ENCODE measurements at places on chromosomes 16 and 17. TPM values are rescaled to one million over a fixed set of nuclear protein-coding genes. Genes with fewer than 3 reads are reported as not detected.

- H3K27ac ChIP-seq, result no peak overlapping the region
- no peak for DNase-seq
- H3K4me3 ChIP-seq, result no peak overlapping the region
- no peaks in the 10 kb centered on the region for H3K27me3 ChIP-seq
Observed at GRCh38 chr17:6348891-6349290, 86.0 kb downstream of the AIPL1 start.

DNA sequence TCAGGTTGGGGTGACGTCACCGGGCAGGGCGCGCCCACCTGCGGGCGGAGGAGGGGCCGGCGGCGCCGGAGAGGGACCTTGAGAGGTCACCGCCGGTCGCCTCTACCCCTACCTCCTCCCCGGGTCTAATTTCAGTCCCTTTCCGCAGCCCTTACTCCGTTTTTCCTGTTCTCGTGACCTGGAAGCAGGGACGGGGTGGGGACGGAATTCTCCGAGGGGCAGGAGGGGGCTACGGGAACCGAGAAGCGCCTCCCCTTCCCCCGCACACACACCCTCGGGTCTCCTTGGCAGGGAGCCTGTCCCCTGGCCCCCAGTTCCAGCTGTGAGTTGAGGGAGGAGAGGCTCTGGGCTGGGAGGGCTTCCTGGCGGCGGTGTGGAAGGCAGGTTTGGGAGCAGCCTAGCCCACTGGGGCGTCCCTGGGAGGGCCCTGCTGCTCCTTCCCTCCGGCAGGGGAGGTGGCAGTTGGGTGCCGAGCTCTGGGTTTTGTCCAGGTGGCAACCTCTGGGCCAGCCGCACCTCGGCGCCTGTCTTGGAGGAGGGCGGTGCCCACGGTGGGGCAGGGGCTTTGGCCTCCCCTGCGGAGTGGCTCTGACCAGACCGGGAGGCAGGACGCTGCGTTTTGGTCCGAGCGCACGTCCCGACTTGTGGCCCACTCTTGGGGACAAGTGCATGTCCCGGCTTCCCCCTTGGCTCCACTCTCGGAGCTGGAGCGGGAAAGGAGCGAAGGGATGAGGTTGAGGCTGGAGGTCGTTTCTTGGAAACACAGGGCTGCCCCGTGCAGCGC, 773 bp downstream of the SYNGR3 start:
- peaks cover 10% of the 10 kb centered on the region for H3K36me3 ChIP-seq
- peaks cover 18% of the 10 kb centered on the region for H3K4me1 ChIP-seq
- peak overlapping the region; percentile 39 for H3K4me3 ChIP-seq
- no peak for DNase-seq

DNA sequence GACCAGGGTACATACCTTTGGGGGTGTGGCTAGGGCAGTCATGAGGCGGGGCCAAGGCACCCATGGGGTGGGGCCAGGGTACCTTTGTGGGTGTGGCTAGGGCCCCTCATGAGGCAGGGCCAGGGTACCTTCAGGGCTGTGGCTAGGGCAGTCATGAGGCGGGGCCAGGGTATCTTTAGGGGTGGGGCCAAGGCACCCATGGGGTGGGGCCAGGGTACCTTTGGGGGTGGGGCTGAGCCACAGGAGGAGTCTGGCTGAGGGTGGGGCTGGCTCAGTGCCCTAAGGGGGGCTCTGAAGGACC, 3.5 kb downstream of the GNG13 start:
- H3K4me3 ChIP-seq, result no peak overlapping the region
- peaks cover 35% of the 10 kb centered on the region for H3K27me3 ChIP-seq
- H3K4me1 ChIP-seq, result no peaks in the 10 kb centered on the region
- DNase-seq, result no peak
- no peak overlapping the region for H3K27ac ChIP-seq
- H3K36me3 ChIP-seq, result no peaks in the 10 kb centered on the region

GRCh38 chr17:3024346-3024745, 39.1 kb downstream of the OR1D5 start:
- no peaks in the 10 kb centered on the region for H3K27me3 ChIP-seq
- peaks cover 5% of the 10 kb centered on the region for H3K4me1 ChIP-seq
- H3K4me3 ChIP-seq, result no peak overlapping the region
- H3K27ac ChIP-seq, result no peak overlapping the region

The RABEP1 gene
- total RNA-seq, result 51.6 TPM

The PLLP gene
- total RNA-seq, result 3.7 TPM

The KPNA2 gene
- 12.6 TPM for total RNA-seq

The KRTAP4-6 gene
- not detected for total RNA-seq

Measured in heart left ventricle (tissue), 16 donors.